ENCODE measurements at places on chromosomes 3 and 15.

DNA sequence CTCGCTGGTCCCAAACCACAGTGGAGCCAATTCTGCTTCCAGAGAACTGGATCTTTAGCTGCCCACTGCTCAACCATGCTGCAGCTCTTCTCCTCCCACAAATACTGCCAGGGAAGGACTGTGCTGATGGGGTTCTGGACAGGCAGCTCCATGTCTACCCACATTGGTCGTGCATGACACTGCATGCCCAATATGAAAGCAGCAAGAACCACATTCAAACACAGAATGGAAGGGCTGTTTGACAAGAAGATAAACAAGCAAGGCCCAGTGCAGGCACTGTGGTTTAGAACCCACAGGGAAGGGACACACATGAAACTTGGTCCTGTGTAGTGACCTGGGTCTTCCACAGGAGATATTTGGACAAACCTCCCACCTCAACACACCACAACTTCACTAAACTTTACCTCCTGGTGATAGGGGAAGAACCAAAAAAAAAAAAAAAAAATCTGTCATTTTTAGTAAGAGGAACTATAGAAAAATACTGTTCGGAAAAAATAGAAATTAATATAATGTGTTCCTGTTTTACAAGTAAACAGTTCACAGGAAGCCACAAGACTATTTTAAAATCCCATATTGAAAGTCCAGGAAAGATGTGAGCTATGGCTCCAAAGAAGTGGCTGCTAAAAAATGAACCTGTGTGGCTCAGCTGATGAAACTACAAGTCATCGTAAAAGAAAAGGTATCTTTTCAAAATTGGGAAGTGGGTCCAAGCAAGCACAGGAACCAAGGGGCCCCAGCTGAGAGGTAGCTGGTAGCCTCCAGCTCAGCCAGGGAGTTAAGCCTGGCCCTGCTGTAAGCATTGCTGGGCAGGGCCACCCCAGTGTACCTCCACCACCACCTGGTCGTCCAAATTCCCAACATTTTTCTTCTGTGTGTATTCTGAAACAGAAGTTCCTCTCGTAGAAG, 77.7 kb upstream of the ACAN start:
- H3K36me3 ChIP-seq = no peaks in the 10 kb centered on the region
- no peak for DNase-seq
- no peak overlapping the region for H3K27ac ChIP-seq
- no peaks in the 10 kb centered on the region for H3K4me1 ChIP-seq
- H3K4me3 ChIP-seq = no peak overlapping the region
- H3K27me3 ChIP-seq = no peaks in the 10 kb centered on the region

DNA sequence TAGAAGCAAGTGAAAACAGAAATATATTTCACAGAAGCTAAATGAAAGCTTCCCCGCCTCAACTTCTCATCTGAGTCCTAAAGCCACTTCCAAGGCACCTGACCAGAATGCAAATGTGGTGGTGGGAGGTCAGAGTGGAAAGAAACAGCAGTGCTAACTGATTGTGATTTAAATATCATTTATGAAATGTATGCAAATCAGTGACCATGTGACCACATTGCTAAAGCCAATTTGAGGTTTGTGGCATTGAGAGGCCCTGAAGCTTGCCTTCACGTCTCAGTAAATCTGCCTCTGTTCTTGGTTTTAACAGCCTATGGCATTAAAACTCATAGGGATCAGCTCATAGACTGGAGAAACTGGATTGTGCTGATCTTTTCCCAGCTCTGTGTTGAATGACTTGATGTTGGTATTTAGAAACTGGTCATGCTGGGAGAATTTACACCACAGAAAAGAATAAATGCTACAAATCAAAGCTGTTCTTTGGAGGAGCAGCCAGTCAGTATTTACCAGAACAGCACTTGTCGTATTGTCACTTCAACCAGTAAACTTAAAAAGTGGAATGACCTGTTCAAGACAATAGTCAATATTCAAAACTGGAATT, 481.4 kb upstream of the ALCAM start:
- no peaks in the 10 kb centered on the region for H3K27me3 ChIP-seq
- DNase-seq = no peak
- H3K36me3 ChIP-seq = no peaks in the 10 kb centered on the region
- no peak overlapping the region for H3K27ac ChIP-seq
- H3K4me1 ChIP-seq = no peaks in the 10 kb centered on the region
- H3K4me3 ChIP-seq = no peak overlapping the region

DNA sequence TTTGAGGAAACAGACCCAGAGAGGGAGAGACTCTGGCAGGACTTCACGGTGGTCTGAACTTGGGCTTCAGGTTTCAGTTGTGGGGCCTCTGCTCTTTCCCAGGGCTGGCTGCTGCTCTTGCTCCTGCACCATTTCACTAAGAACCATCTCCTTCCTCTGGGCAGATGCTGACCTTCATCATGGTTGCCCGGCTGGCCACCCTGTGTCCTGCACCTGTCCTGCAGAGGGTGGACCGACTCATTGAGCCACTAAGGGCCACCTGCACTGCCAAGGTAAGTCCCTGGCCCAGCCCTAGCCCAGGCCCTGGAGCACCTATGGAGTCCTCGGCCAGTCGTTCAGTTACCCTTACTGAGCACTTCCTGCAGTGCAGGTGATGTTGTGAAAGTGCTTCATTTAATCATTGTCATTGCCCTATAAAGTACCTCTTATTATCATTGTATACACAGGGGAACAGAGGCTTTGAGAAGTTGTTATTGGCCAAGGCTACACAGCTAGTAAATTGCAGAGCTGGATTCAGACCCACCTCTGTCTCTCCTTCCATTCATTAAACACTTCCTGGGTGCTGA, 10.0 kb downstream of the RPL32 start:
- no peak for DNase-seq
- peaks cover 12% of the 10 kb centered on the region for H3K36me3 ChIP-seq
- no peaks in the 10 kb centered on the region for H3K4me1 ChIP-seq
- no peak overlapping the region for H3K27ac ChIP-seq
- H3K27me3 ChIP-seq = no peaks in the 10 kb centered on the region
- H3K4me3 ChIP-seq = no peak overlapping the region

DNA sequence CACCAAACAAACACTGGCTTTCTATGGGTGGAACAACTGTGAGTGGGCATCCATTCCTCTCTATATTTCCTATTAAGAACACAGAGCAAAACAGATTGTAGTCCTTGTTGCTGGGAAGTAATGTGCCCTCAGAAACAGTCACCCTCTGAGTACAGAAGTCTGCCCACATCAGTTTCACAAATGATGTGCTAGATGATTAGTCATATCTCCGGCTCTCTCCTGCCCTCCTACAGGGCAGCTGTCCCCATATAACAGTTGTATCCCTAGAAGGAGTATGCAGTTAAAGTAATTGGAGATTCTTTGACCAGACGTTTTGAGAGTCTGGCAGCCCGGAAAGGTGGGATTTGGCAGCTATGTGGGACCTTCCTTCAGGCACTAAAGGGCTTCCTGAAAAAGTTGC, 159.9 kb downstream of the APBA2 start:
- no peak for DNase-seq
- H3K27me3 ChIP-seq = no peaks in the 10 kb centered on the region
- H3K36me3 ChIP-seq = no peaks in the 10 kb centered on the region
- no peak overlapping the region for H3K27ac ChIP-seq
- H3K4me3 ChIP-seq = no peak overlapping the region
- no peaks in the 10 kb centered on the region for H3K4me1 ChIP-seq

DNA sequence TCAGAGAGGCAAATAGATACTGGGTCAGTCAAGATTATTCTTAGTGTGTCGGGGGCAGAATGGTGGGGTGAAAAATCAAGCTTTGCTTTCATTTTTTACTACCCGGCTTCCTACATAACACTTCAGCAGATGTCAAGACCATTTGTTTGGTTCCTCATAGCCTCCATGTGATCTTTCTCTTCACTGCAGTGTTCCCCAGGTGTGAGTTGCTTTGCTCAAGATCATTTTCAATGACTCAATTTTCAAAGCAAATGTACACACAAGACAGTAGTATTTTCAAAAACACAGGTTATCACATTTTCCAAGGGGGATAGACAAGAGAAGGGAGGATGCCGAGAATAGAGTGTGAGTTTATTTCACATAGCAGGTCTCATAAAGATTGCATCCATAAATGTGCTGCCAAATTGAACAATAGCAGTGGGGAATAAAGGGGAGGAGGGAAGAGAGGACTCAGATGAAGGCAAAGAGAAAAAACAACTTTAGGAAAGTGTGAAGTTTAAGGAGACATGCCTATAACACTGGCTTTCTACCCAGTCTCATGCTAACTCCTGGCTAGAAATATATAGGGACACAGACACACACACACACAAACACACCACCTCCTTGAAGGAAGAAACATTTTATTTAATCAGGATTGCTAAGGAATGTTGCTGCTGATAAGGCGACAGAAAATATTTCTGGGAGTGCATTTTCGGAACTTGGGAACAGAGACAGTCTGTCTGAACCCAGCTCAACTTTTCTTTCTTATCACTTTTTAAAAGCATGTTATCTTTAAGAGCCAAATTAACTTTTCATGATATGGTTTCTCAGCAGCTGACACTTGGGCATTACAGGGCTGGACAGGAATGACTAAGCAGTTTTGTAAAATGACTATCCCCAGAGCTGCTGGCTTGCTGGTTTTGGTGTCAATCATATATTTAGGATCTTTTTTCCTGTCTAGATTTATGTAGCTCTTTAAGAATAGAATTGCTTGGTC, 402.4 kb downstream of the RBMS3 start:
- H3K27me3 ChIP-seq = no peaks in the 10 kb centered on the region
- H3K4me1 ChIP-seq = no peaks in the 10 kb centered on the region
- no peak overlapping the region for H3K4me3 ChIP-seq
- no peak overlapping the region for H3K27ac ChIP-seq
- no peaks in the 10 kb centered on the region for H3K36me3 ChIP-seq

DNA sequence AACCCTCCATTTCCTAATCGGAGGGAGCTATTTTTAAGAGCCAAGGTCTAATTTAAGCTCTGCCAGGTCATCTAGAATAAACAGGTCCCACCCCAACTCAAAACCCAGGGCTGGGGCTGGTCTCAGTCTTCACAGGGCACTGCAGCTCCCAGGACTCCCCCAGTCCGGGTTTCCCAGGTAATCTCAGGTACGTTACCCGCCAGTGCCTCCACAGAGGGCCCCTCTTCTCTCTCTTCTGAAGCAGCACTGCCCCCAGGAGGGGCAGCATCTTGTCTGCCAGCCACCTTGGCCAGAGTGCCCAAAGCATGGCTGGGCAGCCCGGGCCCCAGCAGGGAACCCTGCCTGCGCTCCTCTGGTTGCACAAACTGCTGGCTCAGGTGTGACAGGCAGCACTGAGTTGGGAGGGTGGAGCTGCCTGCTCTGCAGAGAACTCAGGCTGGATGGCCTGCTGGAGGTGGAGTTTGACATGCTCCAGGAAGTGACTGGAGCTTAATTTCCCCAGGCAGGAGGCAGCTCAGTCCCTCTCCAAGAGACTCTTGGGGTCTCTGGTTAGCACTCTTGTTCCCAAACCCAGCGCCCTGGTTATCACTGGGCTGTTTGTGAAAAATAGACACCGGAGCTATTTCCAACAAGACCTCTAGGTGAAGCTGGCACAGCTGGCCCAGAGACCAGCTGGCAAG, at the start of gene PLA2G4F:
PLA2G4F (minus strand) TSS at position 394 of the 680 bp plus-strand sequence; CDS start at position 307, 87 bp downstream.
- H3K4me3 ChIP-seq = no peak within 1 kb of the TSS
- H3K27ac ChIP-seq = no peak within 1 kb of the TSS
- no peaks in the 10 kb centered on the region for H3K4me1 ChIP-seq
- H3K36me3 ChIP-seq = no peaks in the 10 kb centered on the region
- no peak for DNase-seq

Data from tibial nerve (tissue), 4 donors.